CD4-positive, alpha-beta T cell treated with Interleukin-17A for 1 hour (primary cell): ENCODE measurements at places on chromosomes 12 and 14.
A peak's percentile ranks its signal among the peaks of the same experiment; 100 is the strongest.

- DNase-seq: no peak
Observed at GRCh38 chr14:95413289-95414215, 93.8 kb upstream of the CLMN start.

- DNase-seq: no peak
Observed at GRCh38 chr14:58717211-58717610, 79.4 kb downstream of the DACT1 start.

DNA sequence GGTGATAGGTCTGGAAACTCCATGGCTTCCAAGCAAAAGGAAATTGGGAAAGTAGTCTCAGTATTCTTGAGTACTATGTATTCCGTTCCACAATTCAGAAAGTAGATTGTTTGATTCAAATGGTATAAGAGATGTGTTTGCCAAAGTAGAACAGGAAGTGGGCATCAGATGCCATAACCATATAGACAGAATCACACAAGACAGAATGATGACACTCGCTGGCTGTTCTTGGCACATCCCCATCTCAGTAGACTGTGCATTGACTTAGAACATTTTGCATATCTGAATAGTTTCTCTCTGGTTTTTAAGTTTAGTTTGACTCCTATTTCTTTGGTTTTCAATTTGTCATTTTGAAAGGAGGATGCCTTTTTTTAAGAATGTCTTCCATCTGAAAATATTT lies 221.1 kb upstream of the RGS6 start:
- peak; percentile 5 for DNase-seq

DNA sequence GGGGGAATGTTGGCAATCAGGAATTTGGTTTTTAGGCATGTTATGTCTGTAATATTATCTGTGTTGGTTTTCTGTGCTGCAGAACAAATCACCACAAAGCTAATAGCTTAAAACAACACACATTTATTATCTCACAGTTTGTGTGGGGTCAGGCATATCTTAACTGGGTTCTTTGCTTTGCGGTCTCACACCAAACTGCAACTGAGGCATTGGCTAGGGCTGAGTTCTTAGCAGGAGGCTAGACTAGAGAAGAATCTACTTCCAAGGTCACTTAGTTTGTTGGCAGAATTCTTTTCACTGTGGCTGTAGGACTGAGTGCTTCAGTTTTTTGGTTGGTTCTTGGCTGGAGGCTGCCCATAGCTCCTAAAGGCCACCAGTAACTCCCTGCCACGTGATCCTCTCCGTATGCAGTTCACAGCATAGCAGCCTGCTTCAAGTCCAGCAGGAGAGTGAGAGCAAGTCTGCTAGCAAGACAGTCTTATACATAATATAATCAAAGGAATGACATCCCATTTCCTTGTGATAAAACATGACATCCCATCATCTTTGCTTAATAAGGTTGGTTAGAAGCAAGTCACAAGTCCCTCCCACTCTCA lies 21.6 kb downstream of the ATF1 start:
- DNase-seq: no peak

GRCh38 chr12:86735851-86736250 lies 479.7 kb upstream of the MGAT4C start:
- DNase-seq: no peak

GRCh38 chr12:104569346-104570173 lies 112.8 kb downstream of the CHST11 start:
- DNase-seq: peak; percentile 70

GRCh38 chr12:128606051-128606450 lies 217.7 kb downstream of the SLC15A4 start:
- DNase-seq: no peak

DNA sequence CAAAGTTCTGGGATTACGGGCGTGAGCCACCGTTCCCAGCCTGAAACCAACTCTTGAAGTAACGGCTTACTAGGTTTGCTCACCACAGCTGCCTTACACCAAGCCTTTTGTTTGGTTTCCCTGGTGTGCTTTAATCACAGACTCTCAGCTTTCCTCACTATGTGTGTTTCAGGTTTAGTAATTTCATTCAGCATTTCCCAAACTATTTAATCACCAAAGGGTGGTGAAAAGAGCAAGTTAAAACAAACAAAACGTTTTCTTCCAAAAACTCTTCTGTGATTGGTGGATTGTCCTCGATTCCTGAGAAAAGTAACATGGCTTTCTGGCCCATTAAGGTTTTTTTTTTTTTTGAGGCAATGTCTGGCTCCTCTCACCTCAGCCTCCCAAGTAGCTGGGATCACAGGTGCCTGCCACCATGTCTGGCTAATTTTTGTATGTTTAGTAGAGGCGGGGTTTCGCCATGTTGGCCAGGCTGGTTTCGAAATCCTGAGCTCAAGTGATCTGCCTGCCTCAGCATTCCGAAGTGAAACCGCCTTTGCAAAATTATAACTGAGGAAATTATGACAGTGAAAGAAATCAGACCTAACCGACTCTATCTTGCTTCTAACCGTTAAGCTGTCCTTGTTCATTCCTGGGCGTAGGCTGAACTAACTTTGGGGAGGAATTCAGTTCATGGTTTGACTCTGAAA lies 1.5 kb upstream of the ZFYVE26 start:
- no peak for DNase-seq

- DNase-seq: no peak
Observed at GRCh38 chr14:25933731-25934130, 664.1 kb downstream of the NOVA1 start.
